Glutamatergic neuron (in vitro differentiated cells): ENCODE measurements at places on chromosomes 12 and 14. TPM values are rescaled to one million over a fixed set of nuclear protein-coding genes. Genes with fewer than 3 reads are reported as not detected.

- no peak for DNase-seq
Measured at GRCh38 chr14:73143003-73143402, 6.7 kb downstream of the PSEN1 start.

GRCh38 chr12:62599854-62600437, 133.3 kb downstream of the MON2 start:
- DNase-seq = no peak

GRCh38 chr12:89895101-89895500, 186.5 kb upstream of the ATP2B1 start:
- no peak for DNase-seq

DNA sequence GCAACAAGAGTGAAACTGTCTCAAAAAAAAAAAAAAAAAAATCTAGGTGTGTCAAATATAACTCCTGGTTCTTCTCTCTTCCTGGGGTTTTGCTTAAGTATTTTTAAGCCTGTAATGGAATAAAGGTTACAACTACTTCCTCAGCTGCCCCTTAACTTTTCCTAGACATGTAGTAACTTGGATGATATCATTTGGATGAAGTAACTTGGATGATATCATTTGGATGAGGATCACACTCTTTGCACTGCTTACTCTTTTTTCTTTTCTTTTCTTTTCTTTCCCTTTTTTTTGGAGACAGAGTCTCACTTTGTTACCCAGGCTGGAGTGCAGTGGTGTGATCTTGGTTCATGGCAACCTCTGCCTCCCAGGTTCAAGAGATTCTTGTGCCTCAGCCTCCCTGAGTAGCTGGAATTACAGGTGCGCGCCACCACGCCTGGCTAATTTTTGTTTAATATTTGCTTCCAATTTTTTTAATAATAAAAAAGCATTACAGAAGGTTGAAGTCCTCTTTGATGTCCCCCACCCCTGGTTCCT, 775 bp upstream of the FAM186A start:
- DNase-seq = no peak

The MSRB3 gene
- total RNA-seq = 1.6 TPM

DNA sequence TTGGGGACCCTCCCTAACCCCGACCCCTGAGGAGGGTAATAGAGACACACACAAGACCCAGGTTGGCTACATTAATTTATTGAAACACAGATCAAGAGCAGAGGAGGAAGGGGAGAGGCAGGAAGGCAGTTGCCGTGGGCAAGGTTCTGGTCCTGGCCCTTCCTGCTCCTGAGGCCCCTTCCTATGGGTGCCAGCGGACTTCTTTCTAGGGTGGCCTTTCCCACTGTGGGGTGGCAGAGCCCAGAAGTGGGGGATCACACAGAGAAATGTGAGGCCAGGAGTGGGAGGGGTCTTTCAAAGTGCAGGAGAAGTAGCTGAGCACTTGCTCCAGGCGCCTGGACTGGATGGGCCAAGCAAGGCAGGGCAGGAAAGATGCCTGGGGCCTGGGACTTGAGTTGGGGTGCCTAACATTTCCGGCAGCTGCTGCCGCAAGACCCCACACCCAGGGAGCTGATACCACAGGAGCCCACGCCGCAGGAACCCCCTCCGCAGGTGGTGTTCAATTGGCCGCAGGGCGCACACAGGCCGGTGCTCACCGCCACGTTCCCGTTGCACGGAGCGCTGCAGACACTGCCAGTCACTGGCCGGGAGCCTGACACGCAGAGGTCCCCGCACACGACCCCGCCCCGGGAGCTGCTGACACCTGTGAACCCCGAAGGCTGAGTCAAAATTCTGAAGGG, 5.3 kb downstream of the KRT81 start:
- no peak for DNase-seq

- no peak for DNase-seq
Measured at GRCh38 chr14:92425101-92425500, 88.5 kb upstream of the RIN3 start.

DNA sequence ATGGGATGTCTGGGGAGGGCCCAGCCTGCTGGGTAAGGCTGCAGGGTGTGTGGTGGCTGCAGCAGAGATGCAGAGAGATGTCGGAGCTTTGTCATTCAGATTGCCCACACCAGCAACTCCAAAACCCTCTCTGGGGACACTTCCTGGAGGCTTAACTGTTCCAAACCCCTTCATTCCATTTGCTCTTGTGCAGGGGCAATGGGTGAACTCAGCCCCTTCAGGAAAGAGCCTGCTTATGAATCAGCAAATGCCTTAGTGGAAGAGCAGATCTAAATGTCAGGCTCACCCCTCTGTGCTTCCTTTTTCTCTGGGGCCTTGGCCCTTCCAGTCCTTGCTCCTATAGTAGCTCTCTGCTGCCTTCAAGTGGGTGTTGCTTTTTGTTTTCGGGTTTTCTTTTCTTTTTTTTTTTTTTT, 36.7 kb upstream of the GPATCH2L start:
- no peak for DNase-seq

The SERPINA4 gene
- total RNA-seq = not detected

DNA sequence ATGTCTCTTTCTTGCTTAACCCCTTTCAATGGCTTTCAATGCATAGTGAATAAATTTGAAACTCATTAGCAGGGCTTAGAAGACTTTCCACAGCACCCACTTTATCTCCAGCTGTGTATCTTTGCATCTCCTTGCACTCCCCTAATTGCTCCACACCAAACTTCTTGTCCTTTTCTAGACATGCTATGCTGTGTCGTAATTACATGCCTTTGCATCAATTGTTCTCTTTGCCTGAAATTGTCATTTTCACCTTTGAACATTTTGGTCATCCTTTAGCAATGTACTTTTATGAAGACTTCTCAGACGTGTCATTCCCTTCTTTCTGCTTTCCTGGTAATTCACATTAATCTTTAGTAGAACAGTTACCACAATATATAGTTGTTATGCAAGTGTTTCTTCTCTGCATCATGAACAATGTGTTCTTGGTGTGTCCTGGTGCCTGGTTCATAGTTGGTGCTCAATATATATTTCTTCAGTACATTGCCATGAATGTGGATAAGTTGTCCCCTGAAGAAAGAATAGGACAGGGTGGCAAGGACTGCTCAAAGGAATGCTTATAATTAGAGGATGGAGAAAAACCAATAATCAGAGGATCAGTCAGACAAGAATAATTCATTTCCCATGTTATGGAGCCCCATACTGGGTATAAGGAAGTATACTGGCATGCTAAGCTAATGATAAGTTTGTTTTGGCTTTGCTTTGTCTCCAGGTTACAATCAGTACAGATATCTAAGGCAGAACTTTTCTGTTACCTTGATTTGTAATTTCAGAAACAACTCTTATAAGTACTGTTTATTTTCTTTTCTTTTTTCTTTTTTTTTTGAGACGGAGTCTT, 27.2 kb downstream of the ARF6 start:
- no peak for DNase-seq

The APOF gene
- total RNA-seq = not detected

- DNase-seq = no peak
Measured at GRCh38 chr14:97149775-97150174, 352.6 kb downstream of the VRK1 start.

The TMCC3 gene
- 5.7 TPM for total RNA-seq

The RNASE1 gene
- not detected for total RNA-seq

GRCh38 chr12:131239384-131240094, 285.8 kb downstream of the ADGRD1 start:
- no peak for DNase-seq

The ATF1 gene
- total RNA-seq = 7.1 TPM

DNA sequence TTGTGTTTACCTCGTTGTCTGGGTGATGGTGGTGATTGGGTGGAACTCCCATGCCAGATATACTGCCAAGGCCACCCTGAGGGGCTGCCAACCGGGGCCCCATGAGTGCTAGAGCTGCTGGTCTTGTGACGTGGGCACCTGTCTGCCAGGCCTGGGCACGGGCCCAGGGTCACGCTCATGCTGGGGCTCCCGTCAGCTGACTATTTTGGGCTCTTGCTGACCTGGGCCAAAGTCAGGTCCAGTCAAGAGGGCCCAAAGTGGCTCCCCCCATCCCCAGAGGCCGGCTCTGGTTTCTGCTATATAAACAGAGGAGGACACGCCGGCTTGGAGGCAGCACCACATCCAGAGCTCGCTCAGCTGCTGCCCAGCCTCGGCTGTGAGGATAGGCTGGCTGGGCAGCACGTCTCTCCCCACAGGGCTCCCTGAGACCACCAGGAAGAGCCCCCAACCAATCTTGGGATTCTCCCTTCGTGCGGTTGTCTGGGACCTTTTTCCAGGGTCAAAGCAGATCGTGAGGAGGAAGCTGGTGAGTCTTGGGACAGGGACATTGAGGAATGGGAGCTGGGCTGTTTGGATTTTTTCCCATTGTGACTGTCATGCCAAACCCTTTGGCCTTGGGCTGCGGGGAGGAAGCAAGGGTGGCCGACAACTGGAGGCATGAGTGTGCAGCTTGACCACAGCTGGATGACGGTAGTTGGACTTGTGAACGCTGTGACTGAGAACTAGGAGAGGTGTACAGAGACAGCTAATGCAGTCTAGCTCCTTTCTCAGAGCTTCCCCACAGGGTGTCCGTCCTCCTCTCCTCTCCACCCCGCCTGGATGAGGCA, 7.6 kb upstream of the NR4A1 start:
- no peak for DNase-seq

- no peak for DNase-seq
Measured at GRCh38 chr12:124569375-124570148, 2.1 kb upstream of the NCOR2 start.

- no peak for DNase-seq
Measured at GRCh38 chr12:124620606-124621295, 53.3 kb upstream of the NCOR2 start.

The ERP27 gene
- not detected for total RNA-seq

The LTB4R gene
- 7.1 TPM for total RNA-seq

GRCh38 chr14:100446572-100446971, 123.4 kb downstream of the SLC25A47 start:
- DNase-seq = no peak

DNA sequence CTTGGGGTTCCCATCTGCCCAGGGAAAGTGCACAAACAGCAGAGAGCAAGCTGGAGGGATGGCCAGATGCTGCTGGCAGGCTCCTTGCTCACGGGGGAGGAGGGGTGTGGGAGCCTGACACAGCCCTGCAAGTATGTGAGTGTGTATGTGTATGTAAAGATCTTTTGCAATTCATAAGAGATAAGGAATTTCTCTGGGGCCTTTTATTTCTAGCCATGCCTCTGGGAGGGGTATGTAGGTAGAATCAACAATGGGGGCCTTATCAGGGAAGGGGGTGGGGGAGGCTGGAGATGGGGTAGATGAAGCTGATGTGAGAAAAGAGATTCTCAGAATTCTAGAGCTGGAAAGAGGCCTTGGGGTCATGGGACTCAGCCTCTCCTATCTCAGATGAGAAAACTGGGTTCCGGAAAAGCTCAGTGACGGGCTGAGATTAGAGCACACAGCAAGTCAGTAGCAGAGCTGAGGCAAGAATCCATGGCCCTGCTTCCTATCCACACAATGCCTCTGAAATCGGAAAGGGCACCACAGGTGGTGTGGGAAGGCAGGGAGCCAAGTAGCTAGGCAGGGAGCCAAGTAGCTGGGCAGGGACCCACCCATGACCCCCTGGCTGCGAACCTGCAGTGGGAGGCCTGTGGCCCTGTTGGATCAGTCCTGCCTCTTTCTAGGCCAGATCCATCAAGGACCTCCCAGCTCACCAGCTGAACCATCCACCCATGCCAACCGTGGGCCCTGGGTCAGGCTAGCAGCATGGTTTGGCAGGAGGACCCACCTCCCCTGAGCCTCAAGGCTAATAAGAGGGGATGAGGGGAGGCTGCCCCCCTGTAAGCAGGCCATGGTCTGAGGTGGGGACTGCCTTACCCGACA, 54.7 kb downstream of the PLEKHG3 start:
- peak; percentile 53 for DNase-seq

The CALCOCO1 gene
- 151 TPM for total RNA-seq

DNA sequence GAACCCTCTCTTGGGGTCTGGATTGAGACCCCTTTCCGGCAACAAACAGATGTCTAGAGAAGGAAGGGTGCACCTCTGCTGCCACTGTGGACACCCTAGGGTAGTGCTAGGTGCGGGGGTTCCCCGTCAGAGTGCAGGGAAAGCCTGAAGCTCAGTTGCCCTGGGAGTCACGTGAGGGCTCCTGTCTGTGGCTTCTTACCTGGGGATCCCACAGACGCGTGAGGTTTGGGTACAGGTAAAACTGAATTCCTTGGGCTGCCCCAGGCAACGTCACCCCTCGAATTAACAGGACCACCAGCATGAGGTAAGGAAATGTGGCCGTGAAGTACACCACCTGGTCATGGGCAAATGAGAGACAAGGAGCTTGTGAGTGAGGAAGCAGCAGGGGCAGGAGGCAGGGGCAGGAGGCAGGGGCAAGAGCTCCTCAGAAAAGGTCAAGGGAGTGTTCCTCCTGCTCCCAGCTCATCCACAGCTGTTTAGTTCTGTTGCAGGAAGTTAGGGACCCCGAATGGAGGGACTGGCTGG, 21.0 kb upstream of the SLC6A12 start:
- DNase-seq = no peak

DNA sequence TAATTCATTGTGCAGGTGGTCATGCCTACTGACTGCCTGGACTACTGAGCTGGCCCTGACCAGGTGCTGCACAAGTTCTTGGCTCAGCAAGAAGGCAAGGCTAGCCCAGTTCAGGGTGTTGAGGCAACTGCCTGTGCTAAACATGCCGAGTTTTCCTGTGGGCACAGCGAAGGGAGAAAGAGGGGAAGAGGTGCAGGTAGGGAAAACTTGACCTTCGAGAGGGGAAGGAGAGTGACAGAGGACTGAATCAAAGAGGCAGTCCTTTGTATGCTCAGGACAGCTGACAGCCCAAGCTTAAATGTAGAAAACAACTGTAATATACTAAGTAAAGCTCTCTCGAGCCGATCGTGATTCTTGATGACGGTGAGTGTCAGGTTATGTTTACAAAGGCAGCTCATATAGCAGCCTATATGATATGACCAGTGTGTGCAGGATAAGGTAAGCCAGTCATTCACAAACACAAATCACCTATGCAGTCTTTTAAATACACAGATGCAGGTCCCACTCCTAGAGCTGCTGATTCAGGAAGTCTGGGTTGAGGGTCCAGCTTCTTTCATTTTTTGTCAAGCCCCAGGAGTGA, 2.6 kb downstream of the IRAK3 start:
- no peak for DNase-seq

- peak; percentile 53 for DNase-seq
Measured at GRCh38 chr12:121524196-121524916, 56.5 kb downstream of the KDM2B start.

GRCh38 chr12:41802803-41803202, 341.9 kb downstream of the GXYLT1 start:
- no peak for DNase-seq

DNA sequence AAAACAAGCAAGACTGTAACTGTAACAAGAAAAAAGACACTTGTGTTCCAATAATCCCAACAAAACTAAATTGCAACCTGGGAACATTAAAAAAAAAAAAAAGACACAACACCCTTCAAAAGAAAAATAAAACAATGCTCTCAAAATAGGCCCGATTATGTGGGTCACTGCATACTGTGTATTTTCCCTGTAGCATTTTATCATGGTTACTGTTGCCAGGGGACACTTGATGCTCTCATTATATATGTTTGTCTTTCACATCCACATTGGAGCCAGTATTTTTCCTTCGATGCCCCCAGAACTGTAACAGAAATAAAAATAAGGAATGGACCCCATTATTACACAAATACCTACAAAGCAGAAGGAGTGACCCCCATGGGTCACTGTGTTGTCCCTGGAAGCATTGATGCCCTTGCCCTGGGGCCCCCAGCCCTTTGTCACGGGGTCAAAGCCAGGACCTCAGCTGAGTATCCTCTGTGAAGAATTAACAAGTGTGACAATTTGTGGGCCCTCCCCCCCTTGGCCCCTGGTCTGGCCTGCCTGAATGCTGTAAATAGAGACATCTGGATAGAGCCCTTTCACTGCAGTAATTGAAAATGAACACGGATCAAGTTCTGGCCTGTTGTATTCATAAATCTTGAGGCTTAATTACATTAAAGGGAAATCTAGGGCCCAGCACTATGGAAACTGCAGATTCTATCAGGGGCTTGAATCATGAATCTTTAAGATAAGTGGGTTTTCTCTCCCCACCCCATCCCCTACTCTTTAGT, 72.8 kb downstream of the C12orf42 start:
- no peak for DNase-seq

The DEPDC4 gene
- total RNA-seq = 2.0 TPM
